ENCODE measurements at places on chromosomes 6 and 20.

GRCh38 chr20:9985773-9986172, 49.0 kb upstream of the ANKEF1 start:
- DNase-seq = no peak

DNA sequence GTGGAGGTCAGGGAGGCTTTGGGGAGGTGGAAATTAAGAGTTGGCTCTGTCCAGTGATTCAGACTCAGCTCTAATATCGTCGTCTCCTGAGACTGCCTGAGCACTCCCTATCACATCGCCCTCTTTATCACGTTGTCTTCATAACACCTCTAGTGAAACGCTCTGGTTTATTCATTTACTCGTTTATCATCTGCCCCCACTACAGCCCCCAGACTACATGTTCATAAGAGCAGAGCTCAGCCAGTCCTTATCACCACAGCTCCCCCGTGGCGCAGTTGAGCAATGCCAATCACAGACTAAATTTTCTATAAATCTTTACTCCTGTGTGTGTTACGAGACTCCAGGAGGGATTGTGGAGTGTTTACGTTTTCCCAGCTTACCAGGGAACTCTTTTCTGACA, 316.2 kb downstream of the ADGRB3 start:
- no peak for DNase-seq

GRCh38 chr6:134317471-134318131, at the start of gene SGK1:
Gene SGK1, minus strand, starts transcription at chr6:134318112. Its CDS starts 652 bp downstream, at chr6:134317460.
- DNase-seq = peak; percentile 78

DNA sequence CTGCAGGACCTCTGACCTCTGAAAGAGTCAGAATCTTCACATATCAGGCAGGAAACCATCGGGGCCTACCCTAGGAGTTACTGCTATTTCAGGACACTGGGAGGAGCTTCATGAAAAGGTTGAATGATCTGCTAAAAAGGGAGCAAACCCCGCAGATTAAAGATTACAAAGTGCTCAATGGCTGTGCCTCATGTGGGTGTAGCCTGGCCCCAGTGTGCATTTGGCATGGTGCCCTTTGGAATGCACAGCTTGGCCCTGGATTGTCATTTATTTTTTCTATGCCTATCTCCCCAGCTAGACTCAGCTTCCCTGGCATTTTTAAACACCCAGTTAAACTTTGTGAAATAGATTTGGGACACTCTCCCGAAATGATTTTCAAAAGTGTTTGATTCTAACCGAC, 368.5 kb upstream of the SPTLC3 start:
- no peak for DNase-seq

DNA sequence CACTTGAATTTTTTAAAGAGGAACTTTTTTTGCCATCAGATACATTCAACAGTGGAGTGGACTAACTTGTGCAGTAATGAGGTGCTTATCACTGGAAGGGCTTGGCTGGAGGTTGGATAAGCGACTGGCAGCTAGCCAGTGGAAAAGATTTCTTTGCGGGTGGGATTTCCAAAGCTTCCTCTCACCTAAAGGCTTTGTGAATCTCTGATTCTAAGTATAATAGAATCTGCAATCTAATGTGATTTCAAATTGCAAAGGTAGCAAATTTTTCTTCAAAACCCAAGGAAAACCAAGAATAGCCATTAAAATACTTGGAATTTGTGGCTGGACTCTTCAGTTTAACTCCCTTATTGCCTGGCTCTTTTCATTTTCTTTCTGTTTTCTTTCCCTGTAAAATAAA, 460.4 kb upstream of the MARCKS start:
- no peak for DNase-seq

DNA sequence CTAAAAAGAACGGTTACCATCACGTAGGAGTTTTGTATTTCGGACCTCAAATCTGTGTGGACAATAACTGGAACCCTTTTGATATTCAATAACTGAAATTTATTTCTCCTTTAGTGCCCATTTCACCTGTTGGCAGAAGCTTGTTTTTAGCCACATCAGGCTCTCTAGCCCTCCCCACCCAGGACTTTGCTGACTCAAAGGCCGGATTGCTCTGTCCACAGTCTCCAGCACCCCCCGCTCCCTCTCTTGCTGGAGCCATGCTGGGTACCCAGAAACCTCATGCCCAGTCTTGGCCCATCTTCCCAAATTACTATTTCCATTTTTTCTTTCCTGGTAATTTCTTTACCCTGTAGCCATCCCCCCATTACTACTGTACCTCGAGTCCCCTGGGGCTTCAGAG, 55.8 kb upstream of the DUSP22 start:
- no peak for DNase-seq

GRCh38 chr20:3326779-3327521, 80.5 kb downstream of the DNAAF9 start:
- no peak for DNase-seq

DNA sequence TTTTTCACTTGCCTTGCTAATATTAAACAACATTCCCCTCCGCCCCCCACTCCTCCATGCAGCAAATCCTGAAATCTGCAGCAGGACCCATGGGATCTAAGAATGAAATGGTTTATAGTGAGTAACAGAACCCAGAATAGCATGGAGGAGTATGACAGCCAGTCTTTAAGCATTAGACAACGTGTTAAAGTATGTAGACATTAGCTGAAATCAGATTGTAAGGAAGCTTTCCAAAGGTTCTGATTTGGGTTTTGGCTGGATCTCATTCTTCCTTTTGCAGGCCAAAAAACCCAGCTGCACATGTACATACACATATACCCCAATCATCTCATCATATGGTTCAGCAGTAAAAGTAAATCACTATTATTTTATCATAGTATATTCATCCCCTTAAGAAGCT, 126.5 kb downstream of the GJA10 start:
- DNase-seq = no peak

GRCh38 chr6:104718672-104719071, 141.0 kb downstream of the HACE1 start:
- DNase-seq = no peak

GRCh38 chr6:128597004-128597403, 76.6 kb upstream of the PTPRK start:
- no peak for DNase-seq

DNA sequence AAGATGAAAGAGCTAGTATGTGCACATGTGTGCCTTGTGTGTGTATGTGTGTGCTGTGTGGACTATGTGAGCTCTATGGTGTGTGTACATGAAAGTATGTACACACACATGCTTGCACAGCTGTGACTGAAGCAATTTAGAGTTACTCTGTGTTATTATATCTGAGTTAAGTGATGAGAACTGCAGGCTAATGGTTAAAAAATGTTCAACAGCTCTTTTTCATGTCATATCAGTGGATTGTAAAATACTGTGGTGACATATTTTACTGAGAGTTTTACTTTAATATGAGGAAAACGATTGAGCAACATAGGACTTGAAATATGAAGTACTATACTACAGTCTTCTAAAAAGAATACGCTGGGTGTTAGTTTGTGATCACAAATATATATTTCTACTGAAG, 195.7 kb upstream of the KCNK16 start:
- no peak for DNase-seq

DNA sequence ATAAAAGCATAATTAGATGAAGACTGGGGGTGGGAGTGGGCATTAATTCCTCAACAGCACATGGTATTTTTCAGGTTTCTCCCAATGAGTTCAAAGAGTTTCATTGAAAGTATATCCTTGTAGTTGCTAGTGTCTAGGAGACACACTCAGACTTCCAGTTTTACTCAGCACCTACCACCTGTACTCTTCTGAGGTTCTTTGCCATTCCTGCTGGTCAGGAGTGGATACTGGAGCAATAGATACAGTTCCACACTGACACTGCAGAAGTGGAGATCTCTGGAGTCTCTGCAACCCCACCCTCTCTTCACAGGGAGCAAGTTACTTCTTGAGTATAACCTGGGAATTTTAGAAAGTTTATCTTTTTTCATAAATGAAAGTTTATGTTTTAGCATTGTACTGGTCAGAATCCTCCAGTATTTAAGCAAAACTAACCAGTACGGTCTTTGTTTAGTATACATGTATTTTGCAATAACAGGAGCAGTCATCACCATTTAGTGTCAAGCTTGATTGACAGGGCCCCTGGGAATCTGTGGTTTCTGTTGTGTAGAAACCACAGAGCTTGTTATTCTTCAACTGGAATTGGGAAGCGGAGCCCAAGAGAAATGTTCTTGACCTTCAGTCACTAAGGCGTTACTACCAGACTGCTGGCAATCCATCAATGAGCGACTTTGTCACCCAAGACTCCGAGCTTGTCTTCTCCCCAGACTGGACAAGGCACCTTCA, 148.1 kb downstream of the ZDHHC14 start:
- DNase-seq = peak; percentile 75

GRCh38 chr6:56079751-56080540, 167.4 kb downstream of the COL21A1 start:
- DNase-seq = no peak

DNA sequence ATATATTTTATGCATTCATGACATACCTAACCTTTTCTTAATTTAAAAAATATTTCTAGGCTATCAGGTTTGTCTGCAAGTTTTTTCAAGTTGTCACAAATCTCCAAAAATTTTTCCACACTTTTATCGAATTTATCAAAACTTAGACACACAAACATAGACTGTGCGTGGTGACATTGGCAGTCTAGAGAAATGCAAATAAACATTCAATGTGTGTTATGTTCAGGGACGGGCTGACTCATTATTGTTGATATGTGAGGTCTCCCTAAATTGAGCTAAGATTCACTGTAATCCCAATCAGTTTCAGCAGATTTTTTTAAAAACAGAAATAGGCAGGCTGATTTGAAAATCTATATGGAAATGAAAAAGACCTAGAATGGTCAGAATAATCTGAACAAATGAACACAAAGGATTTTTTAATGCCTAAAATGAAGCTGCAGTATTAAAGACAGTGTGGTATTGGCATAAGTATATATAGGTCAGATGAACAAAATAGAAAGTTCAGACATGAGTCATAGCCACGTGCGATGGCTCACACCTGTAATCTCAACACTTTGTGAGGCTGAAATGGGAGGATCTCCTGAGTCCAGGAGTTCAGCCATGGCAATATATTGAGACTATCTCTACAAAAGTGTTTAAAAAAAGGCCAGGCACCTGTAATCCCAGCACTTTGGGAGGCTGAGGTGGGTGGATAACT, 19.2 kb downstream of the BLTP3A start:
- DNase-seq = no peak

DNA sequence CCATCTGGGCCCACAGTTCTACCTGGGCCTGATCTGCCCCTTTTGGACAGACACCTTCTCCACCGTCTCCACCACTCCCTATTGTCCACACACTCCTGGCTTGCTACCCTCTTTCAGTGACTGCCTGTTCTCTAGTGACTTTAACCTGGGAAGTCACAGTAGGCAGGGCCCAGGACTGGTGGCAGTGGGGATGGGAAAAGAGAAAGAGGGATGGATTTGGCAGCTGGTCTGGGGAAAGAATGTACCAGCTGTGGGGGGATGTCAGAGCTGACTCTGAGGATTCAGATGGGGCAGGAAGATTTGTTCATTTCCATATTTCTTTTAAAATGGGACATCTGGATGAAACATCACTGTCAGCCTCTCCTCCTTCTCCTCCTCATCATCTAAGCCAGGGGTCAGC, 85.5 kb downstream of the SULF2 start:
- no peak for DNase-seq

DNA sequence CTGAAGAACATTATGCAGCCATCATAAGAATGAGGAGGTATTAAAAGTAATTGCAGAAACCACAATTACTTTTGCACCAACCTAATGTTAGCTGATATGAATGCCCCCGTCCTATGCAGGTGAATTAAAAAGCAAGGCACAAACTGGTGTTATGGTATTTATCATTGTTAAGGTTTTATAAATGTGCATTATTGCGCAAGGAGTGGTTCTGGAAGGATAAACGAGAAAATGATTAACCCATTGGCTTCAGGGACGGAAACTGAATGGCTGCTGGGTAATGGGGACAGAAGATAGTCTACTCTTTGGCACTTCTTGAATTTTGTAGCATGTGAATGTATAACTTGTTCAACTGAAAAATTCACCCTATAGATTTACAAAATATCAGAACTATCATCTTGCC, 148.6 kb upstream of the SALL4 start:
- DNase-seq = no peak

DNA sequence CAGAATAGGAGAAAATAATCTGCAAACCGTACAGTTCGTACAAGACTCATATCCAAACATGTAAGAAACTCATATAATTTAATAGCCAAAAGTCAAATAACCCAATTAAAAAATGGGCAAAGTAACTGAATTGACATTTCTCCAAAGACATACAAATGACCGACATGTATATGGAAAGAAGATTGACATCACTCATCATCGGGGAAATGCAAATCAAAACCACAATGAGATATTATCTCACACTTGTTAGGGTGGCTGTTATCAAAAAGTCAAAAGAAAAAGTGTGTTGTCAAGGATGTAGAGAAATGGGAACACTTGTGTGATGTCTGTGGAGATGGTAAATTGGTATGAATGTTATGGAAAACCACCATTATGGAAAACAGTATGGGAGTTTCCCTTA, 70.5 kb upstream of the STXBP5 start:
- no peak for DNase-seq

GRCh38 chr6:43378631-43379030, 9.2 kb upstream of the ZNF318 start:
- DNase-seq = no peak

GRCh38 chr6:63213325-63213724, 2.1 kb downstream of the FKBP1C start:
- no peak for DNase-seq

DNA sequence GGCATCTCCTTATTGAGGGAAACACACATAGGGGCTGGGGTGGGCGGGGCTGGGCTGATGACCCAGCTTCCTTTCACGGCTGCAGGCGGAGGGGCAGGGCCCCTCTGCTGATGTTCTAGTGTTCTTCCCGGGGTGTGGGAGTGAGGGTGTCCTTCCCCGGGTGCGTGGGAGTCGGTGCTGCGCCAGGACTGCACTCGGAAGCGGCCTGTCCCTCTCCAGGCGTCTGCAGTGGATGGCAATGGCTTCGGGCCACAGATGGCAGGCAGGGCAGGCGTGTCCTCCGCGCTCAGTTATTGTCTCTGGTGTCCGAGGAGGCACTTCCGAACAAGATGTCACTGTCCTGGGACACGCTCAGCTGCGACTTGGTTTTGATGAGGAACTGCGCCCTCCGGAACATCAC, 19.2 kb downstream of the KCNG1 start:
- no peak for DNase-seq

GRCh38 chr6:91501930-91502329, 915.1 kb upstream of the MAP3K7 start:
- DNase-seq = peak; percentile 1

GRCh38 chr6:129592516-129593232, 117.3 kb downstream of the ARHGAP18 start:
- DNase-seq = no peak

- DNase-seq = no peak
These were observed 14.8 kb downstream of the IGF2R start for GRCh38 chr6:159983641-159984080.

DNA sequence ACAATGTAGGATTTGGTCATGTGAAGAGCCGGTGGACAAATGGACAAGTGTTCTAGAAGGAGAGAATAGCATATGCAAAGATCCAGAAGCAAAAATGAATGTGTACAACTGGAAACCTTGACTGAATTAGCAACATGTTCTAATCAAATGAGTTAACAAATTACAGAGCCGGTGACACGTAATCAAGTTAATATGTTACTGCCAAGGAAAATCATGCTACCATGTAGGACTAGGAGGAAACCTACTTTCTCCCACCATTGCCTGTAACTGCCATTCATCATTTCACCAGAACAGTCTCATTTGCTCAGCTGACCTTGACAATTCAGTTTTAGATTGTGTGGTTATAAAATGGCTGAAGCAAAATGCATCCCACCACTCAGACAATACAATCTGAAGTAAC, 179.4 kb downstream of the KIF16B start:
- DNase-seq = no peak

- no peak for DNase-seq
These were observed 9.0 kb upstream of the HDAC2 start for GRCh38 chr6:113979937-113980336.

Measured in NCI-H2171 treated with DMSO at 0.1 percent for 48 hours (cell line).